ENCODE measurements at places on chromosomes 1 and 21.
A peak's percentile ranks its signal among the peaks of the same experiment; 100 is the strongest.

DNA sequence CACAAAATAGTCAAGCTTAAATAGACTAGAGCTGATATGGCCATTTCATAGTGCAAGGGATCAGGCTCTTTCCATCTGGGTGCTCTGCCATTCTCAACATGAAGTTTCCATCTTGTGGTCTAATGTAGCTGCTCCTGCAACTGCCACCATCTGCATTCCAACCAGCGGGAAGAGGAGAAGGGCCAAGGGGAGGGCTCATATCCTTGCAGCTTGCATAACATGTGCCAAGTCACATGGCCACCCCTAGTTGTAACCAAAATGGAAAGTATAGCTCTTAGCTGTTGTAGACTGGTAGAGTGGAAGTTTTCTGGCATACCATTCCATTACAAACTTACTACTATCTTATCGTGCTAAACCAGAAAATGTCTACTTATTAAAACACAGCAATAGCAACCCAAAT, 38.9 kb upstream of the IVNS1ABP start:
- no peak for DNase-seq

GRCh38 chr1:44685881-44686280, 11.4 kb downstream of the ARMH1 start:
- DNase-seq = no peak

GRCh38 chr1:23742670-23743286, 493 bp upstream of the ELOA start:
- no peak for DNase-seq

- DNase-seq = no peak
These were observed 104.7 kb downstream of the PCP4 start for GRCh38 chr21:39971956-39972355.

GRCh38 chr1:222582099-222582774, 7.5 kb downstream of the TAF1A start:
- DNase-seq = peak; percentile 63

DNA sequence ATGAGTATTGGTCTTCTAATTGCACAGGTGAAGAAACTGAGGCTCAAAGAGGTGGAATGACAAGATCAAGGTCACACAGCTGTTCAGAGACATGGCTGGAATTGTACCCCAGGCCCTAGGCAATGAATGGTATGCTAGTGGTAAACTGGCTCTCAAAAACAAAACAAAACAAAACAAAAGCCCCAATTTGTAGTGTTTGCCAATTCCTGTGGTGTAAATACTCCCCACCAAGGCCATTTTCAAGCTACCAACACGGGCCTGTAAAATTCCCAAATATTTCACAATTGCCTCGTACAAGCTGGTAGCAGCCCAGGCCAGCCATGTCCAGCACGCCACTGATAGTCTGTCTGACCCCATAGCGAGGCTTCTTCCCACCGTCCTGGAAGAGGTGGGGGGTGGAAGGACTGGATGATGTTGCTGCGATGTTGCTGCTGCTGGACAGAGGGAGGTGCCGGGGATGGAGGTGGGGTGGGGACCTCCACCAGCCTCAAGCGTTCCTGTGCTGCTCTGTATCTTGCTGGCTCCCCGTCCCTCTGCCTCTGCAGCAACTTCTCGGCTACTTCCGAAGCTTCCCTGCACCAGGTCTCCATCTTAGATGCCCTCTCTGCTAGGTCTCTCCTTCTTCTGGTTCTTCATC, 62.2 kb upstream of the RUNX3 start:
- DNase-seq = no peak

GRCh38 chr1:210311726-210312493, 16.8 kb upstream of the HHAT start:
- DNase-seq = no peak

DNA sequence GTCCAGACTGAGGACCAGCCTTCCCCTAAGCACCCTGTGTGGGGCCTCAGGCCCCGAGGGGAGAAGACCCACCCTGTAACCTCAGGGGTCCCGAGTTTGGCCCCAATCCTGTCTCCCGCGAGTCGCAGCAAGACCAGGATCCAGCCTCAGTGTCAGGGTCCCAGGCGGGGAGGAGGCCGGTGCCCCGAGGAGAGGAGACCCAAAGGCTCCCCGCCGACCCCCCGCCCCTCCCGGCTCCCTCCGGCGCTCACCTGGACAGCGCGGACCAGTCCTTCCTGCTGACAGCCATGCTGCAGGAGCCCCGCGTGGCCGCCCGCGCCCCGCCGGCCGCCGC, at the start of gene LAD1:
TSS of gene LAD1 (minus strand) at position 307 of the 334 bp plus-strand sequence. CDS start at position 289, 18 bp downstream.
- no peak for DNase-seq

- no peak for DNase-seq
These were observed 42.0 kb downstream of the ACOT7 start for GRCh38 chr1:6351480-6352137.

- no peak for DNase-seq
These were observed 3.2 kb downstream of the MECR start for GRCh38 chr1:29227511-29227910.

DNA sequence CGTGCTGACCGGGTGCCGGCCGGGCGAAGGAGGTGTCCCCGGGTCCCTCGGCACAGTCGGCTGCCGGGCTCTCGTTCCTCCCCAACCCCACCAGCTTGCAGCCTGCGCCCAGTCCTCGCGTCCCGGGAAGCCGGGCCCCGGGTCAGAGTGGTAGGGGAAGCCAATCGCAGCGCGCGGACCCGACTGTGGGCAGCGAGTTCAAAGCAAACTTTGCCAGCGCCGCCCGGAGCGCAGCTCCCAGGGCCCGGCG, 328 bp downstream of the MYCL start:
- no peak for DNase-seq

GRCh38 chr1:9093581-9093980, 24.1 kb upstream of the SLC2A5 start:
- DNase-seq = no peak

DNA sequence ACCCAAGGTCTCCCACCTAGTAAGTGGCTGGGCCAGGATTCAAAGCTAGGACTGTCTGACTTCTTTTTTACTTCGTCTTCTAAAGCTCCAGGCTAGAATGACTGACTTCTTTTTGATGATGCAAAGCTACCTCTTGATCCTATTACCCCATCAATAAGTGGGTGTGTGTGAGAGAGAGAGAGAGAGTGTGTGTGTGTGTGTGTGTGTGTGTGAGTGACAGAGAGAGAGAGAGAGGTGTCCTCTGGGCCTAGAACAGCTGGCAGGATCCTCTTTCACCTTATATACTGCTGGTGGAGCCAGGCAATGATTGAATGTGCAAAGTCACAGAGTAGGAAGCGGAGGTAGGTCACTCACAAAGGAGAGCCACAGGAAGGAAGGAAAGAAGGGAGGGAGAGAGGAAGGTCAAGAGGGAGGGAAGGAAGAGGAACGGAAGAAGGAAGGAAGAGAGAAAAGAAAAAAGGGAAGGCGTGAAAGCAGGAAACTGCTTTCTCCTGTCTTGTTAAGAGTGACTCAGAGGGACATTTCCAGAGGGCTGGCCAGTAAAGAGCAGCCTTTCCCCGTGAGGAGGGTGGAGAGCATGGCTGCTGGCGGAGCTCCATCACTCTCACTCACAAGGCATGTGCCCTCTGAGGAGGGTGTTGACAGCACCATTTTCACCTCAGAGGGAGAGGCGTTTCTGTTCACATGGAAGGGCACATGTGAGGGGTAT, 68.9 kb downstream of the CDC7 start:
- peak; percentile 22 for DNase-seq

- DNase-seq = no peak
These were observed 32.6 kb upstream of the FMO2 start for GRCh38 chr1:171152549-171152948.

- no peak for DNase-seq
These were observed 9.9 kb upstream of the ETV3 start for GRCh38 chr1:157147906-157148700.

- peak; percentile 81 for DNase-seq
These were observed 30.6 kb upstream of the CTPS1 start for GRCh38 chr1:40948741-40949443.

GRCh38 chr21:18460979-18461378, 57.4 kb upstream of the TMPRSS15 start:
- no peak for DNase-seq

GRCh38 chr1:24908591-24909259, 21.4 kb downstream of the RUNX3 start:
- no peak for DNase-seq

DNA sequence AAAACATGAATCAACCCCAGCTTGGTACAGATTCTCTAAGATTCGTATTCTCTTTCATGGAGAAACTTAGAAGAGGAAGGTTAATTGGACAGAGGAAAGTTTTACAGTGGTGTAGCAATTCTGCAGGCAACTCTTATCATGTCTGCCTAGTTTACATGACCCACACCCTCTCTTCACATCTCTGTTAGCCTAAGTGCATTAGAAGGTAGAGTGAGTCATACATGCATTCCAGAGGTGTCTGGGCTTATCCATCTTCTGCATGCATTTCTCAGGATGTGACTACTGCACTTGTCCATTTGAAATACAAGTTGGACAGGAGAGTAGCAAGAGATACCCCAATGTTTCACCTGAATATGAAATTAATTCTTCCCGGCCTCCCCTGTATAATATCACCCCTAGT, 578.4 kb upstream of the NCAM2 start:
- DNase-seq = no peak

DNA sequence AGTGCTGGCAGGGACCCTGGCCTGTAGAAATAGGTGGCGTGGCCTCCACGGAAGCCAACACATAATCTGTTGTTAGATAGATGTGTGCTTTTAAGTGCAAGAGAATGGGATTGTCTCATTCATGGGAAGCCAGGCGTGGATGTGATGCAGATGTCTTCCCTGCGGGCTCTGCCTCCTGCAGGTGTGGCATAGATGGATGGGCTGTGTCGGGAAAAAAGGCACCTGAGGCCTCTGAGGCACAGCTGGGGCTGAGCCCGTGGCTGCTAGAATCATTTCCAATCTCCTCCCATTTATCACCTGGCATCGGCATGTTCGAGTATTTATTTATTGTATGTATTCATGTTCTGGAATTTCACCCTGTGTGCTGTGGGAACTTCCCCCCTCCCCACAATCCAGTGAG, 353.4 kb upstream of the AJAP1 start:
- no peak for DNase-seq

- no peak for DNase-seq
These were observed 14.4 kb upstream of the CAMTA1 start for GRCh38 chr1:6770751-6771440.

GRCh38 chr1:247111259-247111699, 7.1 kb upstream of the ZNF669 start:
- DNase-seq = no peak

GRCh38 chr21:18204931-18205330, 39.7 kb upstream of the CHODL start:
- no peak for DNase-seq

DNA sequence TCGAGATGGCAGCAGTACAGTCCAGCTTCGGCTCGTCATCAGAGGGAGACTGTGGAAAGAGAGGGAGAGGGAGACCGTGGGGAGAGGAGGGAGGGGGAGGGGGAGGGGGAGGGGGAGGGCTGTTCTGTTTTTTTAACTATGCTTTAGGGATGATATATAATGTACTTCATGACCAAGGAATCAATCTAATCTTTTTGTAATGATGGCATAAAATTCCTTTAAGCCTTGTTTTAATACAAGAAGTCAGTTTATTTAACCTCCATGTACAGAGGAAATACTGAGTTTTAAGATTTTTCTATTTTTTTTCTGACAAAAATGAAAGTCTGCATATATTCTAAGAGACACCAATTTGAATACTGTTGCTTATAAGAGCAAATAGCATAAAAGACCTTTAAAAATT, 41.9 kb downstream of the PTBP2 start:
- DNase-seq = no peak

DNA sequence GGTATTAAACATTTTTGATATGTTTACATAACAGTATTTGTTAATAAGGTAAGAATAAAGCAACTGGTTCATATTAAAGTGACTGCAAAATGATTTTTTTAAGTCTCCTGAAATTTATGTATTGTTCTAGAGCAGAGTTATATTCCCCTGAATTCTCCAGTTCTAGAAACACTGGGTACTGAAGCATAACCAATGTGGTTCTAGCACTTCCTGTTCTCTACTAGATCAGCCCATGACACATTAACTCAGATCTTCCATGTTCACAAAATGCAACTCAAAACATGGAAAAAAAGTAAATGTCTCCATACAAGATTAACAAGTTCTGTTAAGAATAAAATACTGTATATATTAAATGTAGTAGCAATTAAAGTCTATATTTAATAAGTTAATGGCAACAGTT, 3.9 kb downstream of the NEGR1 start:
- DNase-seq = no peak

- no peak for DNase-seq
These were observed 568 bp downstream of the TRIM45 start for GRCh38 chr1:117120774-117121588.

DNA sequence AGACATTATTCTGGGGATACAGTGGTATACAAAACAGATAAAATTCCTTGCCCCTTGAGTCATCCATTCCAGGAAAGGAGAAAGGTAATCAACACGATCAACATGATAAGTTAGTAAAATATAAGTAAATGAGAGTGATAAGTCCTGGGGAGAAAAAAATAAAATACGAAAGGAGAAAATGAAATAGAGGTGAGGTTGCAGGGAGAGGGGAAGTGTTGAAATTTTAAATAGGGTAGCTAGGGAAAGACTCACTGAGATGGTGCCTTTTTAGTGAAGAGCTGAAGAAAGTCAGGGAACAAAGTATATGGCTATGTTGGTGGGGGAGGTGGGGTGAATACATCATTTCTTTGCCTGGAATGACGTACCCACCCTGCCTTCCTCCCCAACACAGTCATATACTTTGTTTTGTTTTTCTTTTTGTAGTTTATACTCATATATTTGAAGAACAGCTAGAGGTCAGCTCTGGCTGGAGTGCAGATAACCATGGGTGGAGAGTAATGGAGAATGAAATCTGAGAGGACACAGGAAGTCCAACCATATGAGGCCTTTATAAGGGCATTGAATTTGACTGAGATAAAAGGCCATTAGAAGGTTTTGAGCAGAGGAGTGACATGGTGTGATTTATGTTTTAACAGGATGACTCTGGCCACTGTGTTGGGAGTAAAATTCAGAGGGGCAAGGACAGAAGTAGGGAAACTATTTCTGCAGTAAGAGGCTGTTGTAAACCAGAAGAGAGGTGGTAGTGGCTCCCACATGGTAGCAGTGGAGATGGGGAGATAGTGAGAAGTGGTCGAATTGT, 54.8 kb downstream of the OSBPL9 start:
- DNase-seq = no peak

DNA sequence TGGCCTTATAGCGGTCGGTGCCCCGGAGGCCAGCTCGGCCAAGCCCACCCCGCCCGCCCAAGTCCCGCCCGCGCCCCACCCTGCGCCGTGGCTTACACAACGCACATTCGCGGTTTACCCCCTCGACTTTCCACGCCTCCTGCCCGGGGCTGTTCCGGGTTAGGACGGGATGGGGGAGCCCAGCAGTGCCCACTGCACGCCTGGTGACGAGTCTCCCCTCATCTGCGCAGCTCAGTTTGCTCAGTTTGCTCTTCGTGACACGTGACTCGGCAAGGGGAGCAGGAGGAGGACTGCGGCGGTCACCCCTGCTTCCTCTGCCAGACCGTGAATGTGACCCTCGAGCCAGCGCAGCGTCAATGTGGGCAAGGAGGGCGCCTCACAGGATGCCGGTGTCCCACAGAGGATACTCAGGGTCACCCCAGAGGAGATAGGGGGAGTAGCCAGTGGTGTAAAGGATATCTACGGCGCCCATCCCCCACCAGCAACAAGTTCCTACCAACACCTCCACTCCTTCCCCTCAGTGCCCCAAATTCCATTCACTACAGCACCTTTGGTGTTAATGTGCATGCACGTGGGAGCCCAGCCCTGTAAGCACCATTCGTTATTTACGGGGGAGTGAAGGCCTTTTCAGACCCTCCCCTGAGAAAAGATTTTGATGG, 350 bp upstream of the S100A6 start:
- DNase-seq = peak; percentile 82
